ENCODE measurements at places on chromosomes 4 and X.
A peak's percentile ranks its signal among the peaks of the same experiment; 100 is the strongest.

DNA sequence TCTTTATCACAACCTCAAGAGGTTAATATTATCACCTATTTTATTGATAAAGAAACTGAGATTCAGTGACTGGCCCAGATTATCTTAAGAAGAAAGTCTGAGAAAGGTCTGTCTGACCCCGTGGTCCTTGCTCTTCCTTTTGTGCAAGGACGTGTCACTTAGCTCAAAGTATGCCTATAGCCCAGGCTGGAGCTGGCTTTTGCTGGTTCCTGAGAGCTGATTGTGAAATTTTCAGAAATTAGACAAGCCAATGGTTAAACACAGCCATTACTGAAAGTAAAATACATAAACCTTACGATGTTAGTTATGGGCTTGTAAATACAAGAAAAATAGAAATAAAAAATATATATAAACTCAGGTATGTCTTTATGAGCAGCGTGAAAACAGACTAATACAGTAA is 70.1 kb downstream of the CHRNA9 start:
- DNase-seq: no peak

DNA sequence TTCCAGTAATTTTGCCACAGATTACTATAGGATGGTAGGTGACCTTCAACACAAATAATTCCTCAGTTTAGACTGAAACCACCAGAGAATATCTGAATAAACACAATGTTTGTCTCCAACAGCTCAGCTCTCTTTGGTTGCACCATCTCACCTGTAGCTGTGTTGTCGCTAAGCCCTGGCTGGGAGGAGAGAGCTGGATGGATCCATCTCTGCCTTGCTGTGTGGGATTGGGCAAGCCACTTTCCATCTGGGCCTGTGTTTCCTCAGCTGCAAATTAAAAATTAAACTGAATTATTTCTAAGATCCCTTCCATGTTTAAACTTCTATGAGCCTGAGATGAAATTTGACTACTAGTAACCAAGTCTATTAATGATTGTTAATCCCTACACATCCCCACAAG is 310.2 kb downstream of the FBXW7 start:
- no peak for DNase-seq

DNA sequence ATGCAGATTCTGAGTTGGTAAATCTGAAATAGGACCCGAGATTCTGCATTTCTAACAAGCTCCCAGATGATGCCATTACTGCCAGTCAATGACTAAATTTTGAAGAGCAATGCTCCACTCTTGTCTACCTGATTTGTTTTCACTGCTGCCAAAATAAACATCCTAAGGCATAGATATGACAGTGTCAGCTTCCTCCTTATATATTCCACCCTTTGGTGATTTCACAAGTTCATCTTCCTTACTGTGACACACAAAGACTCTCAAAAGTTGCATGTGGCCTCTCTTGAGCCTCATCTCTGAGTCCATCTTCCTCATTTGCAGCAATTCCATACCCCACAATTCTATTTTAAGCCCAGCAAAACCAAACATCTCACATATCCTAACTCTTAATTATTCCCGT is 110.9 kb downstream of the FBXW7 start:
- no peak for DNase-seq

DNA sequence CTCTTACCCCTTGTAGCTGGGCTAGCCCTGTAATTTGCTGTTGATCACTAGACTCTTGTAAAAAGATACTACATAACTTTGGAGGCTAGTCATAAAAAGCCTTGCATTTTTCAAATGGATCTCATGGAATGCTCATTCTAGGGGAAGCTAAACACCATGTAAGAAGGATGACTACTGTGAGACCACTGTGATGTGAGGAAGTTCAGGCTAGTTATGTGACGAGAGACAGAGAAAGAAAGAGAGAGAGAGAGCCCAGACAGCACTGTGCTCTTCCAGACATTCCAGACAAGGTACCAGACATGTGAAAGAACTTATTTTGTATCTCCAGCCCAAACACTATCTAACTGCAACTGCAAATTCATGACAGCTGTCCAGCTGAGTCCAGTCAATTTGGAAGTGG is 404.6 kb upstream of the PITX2 start:
- no peak for DNase-seq

GRCh38 chr4:89129080-89129640 is 17.8 kb downstream of the TIGD2 start:
- no peak for DNase-seq

- DNase-seq: no peak
Measured at GRCh38 chr4:176533159-176533558, 213.4 kb downstream of the SPCS3 start.

DNA sequence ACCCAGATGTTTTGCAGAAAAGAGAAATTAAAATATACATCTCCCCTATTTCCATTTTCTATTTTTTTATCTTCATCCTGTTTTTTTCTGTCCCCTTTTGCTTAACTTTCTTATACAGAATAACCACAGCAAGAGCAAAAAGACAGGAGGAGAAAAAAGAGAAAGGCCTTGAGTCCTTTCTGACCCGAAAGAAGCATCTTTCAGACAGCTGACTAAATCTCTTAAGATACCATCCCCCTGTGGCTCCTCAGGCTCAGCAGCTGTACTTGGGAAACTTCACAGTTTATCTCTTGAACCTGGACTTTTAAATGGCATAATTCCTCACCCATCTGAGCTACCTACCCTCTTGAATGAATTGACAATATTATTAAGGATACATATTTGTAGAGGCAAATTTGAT is 100.2 kb downstream of the FIP1L1 start:
- no peak for DNase-seq

GRCh38 chr4:150799207-150799606 is 215.9 kb downstream of the LRBA start:
- no peak for DNase-seq

- peak; percentile 5 for DNase-seq
Measured at GRCh38 chr4:7431696-7432530, 2.8 kb downstream of the PSAPL1 start.

DNA sequence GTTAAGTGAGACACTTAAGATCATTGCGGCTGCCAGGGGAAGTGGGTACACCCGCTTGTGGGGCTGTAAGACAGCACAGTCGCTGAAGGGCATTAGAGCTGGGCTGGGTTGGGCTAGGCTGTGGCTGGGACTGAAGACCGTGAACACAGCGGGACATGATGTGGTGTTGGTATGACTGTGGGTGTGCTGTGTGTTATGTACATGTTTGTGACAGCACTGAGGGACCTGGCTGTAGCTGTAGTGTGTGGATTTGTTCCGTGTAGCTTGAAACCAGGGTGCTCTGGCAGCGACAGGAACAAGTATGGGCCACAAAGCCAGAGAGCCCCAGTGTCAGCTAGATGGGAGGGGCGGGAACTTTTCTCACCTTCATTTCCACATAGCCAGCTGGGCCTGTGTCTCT is 82.1 kb downstream of the NHSL2 start:
- no peak for DNase-seq

DNA sequence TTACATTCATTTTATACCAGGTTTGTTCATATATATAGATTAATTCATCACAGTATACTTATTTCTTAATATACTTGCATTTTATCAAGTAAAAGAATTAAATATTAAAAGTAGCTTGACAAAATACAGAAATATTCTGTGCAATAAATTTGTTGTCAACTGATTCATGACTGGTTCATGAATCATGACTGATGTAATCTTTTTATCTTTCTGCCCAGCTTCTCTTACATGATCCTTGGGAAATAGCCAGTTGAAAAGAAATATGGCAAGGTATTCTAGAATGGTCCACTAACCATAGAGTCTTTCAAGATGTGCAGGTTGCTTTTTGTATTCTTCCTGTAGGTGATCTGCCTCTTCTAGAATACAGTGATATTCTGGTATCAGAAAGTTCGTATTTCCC is 4.2 kb upstream of the CCNA2 start:
- no peak for DNase-seq

DNA sequence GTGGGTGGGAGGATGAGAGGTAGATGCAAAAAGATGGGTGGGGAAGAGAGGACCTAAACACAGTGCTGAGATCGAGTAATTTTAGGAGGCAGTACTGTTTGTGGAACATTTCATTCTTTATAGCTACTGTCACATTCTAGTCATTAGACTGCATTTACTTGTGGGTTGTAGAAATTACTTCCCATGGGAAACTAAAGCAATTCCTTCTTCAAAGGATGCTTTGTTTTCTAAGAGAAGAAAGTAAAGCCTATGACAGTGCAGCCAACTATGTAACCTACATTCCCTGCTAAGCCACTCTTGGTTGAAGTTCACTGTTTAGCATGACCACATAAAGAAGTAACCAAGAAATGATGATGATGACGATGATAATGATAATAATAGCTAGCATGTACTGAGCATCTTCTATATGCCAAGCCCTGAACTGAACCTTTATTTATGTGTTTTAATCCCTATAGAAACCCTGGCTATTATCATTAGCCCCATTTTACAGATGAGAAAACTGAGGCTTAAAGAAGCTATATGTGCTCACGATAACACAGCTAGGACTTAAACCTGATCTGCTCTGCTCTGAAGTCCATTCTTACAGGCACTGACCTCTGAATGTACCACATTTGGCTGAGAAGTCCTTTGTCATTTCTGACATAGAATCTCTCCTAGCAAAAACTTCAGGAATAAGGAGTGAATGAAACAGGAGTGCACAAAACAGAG is 114.5 kb upstream of the KIT start:
- no peak for DNase-seq

DNA sequence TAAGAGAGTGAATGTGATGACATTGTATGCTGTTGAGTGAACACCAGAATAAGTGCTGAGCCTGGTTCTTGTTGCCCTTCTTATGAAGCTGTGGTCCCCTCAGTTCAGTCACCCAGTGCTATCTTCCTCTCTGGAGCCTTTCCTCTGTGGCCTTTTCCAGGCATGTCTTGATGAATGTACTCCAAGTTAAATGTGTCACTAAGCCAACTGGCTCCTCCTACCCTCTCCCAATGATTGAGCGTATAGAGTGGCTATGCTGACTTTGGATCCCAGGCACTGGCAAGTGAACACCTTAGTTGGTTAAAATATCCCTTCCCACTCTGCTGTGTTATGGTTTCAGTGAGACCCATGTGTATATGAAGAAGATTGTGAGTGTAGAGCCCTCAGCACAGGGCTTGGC is 134.1 kb upstream of the MAMLD1 start:
- DNase-seq: no peak

- no peak for DNase-seq
Measured at GRCh38 chr4:153420361-153420760, 45.8 kb upstream of the TMEM131L start.

DNA sequence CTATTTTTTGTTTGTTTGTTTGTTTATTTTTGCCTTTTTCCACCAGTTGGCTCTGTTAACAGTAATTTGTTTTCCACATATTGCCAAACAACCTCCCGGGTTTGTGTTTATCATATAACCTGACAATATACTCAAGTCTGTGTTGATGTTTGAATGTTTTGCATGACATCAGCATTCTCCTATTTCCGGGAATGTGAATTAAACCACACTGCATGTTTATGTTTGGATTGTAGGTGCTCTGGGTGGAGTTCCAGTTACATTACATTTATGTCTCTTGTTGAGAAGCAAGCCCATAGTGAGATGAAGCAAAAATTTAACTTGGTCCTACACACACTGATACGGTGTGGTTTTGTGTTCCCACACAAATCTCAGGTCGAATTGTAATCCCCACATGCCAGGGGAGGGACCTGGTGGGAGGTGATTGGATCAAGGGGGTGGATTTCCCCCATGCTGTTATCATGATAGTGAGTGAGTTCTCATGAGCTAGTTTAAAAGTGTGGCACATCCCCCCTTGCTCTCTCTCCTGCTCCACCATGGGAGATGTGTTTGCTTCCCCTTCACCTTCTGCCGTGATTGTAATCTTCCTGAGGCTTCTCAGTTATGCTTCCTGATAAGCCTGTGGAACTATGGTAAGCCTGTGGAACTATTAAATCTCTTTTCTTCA is 54.4 kb upstream of the CLNK start:
- no peak for DNase-seq

DNA sequence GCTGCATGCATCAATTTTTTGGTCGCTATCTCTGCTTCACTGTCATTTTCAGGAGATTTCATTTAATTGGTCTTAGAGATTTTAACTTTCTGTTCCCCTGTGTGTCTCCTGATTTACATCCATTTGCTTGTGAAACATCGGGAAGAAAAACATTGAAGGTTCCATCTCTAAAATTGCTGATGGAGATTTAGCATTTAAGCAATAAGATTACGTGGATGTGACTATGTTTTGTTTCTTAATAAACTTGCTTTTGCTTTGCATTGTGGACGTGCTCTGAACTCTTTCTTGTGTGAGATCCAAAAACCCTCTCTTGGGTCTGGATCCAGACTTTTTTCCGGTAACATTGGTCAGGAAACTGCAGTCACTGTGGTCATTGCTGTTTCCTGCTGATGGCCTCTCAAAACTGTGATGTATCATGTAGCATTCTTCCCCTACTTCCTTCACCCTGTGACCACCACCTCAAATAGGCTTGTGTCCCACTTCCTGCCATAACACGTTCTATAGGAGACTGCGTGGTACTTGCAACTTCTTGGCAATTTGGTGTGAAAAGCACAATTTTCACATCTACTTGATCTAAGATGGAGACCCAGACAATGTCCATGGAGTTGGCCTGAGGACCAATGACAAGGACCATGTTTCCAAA is 4.9 kb downstream of the CXCL2 start:
- DNase-seq: no peak

DNA sequence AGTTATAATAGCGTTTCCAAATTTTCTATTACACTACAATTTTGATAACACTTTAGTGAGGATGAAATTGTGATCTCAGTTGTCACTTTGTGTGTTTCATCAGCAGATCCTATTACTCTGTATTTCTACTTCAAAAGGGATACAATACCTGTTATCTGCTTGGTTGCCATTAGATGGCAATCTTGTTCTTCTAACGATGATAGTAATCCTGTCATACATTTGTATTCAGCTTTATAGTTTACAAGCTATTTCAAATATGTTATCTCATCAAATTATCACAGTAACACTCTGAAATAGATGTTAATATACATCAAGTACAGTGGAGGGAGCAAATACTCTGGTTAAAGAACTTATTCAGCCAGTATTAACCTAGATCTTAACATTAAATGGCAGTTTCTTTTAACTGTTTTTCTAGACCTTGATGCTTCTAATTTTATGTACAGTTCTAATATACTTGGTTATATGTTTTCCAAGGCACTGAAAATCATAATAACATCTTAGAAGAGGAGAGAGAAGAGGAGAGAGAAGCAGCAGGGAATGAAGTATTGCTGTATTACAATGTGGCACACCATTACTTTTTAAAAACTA is 292.0 kb downstream of the CCSER1 start:
- DNase-seq: no peak

- DNase-seq: no peak
Measured at GRCh38 chr4:140091305-140091704, 62.7 kb downstream of the MAML3 start.

DNA sequence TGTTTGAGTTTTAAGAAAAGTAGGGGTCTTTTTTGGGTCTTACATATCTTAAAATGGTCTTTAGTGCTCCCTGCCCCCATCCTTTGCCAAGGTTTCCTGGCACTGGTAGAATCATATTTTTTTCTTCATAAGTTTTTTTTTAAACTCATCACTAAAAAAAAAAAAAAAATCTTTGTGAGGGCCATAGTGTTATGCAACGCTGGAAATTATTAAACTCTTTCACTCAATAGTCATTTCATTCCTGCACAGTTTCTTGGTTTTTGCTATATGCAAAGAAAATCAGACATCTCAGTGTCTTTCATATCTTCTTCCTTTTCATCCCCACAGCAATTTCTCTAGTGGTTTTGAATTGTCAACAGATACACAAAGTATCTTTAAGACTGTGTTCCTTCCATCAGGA is 95.6 kb downstream of the TMA16 start:
- DNase-seq: no peak

- peak; percentile 18 for DNase-seq
Measured at GRCh38 chr4:121041307-121042090, 30.8 kb downstream of the NDNF start.

Data from activated naive CD4-positive, alpha-beta T cell treated with anti-CD3 and anti-CD28 coated beads, Interleukin-2, amount 50 U/mL, for 16 hours (primary cell).